ENCODE measurements at places on chromosomes 13 and 19. TPM values are rescaled to one million over a fixed set of nuclear protein-coding genes. Genes with fewer than 3 reads are reported as not detected.

DNA sequence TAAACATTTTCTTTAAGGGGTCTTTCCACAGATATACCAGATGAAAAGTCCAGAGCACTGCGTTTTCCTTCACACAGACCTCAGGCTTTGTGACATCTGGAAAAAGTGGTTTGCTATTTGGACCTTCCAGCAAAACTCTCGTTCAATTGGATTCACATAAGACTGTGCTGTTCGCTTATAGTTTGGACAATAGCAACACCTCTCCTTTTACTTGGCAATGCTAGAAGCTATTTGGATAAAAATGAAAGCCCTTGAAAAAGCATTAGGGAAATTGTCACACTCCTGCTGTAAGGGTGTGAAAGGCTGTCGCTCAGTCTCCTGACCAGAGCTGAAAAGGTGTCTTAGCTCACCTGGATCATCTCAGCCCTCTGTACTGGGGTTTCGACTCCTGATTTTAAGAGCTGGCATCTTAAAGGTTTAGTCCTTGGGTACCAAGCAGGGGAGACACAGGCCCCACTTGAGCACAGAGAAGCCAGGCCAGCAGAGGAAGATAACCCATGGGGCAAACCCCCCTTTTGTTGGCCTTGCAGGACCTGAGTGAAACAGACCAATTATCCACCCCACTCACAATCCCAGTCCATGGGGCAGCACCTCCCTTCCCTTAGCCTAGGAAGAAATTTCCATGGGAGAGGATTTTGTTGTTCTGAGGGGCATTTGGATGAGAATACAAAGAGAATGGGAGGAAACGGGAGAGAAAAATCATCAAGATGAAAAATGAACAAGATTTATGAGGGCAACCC is 257.6 kb downstream of the DLEU7 start:
- H3K27me3 ChIP-seq = no peaks in the 10 kb centered on the region
- no peak for DNase-seq
- H3K4me3 ChIP-seq = no peak overlapping the region

GRCh38 chr19:7694499-7694898 is 7.4 kb downstream of the FCER2 start:
- peaks cover 5% of the 10 kb centered on the region for H3K27me3 ChIP-seq
- no peak overlapping the region for H3K27ac ChIP-seq
- no peak overlapping the region for H3K4me3 ChIP-seq
- no peaks in the 10 kb centered on the region for H3K4me1 ChIP-seq
- no peaks in the 10 kb centered on the region for H3K36me3 ChIP-seq

DNA sequence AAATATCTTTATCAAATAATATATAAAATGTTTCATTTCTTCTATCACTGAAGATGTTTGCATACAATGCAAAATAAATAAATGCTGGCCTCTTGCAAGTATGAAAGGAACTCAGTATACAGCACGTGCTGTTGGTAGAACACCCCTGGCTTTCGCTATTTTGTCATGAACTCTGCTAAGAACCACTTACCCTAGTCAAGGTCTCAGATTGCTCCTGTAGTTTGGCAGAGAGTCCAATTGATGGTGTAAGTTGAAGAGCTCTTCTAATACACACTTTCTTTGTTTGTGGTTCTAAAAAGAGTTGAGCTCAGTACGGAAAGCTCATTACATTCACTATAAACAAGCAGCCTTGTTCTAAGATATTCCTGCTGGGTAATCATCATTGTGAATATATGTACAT is 1258.9 kb downstream of the EFNB2 start:
- no peak for DNase-seq
- H3K4me1 ChIP-seq = no peaks in the 10 kb centered on the region
- no peak overlapping the region for H3K4me3 ChIP-seq
- H3K27me3 ChIP-seq = no peaks in the 10 kb centered on the region
- no peaks in the 10 kb centered on the region for H3K36me3 ChIP-seq
- no peak overlapping the region for H3K27ac ChIP-seq

GRCh38 chr19:5466814-5467291 is 11.6 kb downstream of the ZNRF4 start:
- no peak overlapping the region for H3K4me3 ChIP-seq
- peaks cover 9% of the 10 kb centered on the region for H3K4me1 ChIP-seq
- no peak for DNase-seq
- no peaks in the 10 kb centered on the region for H3K27me3 ChIP-seq
- no peaks in the 10 kb centered on the region for H3K36me3 ChIP-seq

DNA sequence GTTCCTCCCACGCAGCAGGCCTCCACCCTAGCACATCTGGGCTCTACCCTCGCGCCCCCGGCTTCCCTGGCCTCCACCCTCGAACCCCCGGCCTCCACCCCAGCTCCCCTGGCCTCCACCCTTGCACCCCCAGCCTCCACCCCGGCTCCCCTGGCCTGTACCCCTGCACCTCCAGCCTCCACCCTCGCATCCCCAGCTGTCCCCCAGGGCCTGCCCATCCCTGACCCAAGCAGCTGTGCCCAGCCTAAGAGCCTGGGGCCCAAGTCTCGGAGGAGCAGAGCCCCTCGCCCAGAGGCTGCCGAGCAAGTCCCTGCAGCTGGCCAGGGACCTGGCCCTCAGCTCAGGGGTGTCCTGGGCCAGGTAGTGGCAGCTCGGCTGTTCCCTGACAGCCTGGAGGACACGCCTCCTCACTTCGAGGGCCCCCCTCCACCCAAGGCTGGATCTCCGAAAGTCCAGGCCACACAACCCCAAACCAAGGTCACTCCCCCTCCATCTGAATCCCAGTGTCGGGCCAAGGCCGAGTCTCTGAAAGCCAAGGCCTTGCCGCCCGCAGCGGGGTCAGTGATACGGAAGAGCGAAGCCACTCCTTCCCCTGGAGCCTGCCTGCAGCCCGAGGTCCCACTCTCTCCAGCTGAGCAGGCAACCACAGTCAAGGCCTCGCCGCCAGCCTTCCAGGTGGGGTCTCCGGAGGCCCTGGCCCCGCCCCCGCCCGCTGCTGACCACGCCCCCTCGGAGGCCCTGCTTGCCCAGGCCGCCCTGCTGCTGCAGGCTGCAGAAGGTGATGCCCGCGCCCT is 7.9 kb upstream of the ARHGAP33 start:
- H3K4me3 ChIP-seq = no peak overlapping the region
- DNase-seq = no peak
- no peaks in the 10 kb centered on the region for H3K36me3 ChIP-seq

GRCh38 chr19:48629297-48629598 is 7.9 kb downstream of the DBP start:
- no peaks in the 10 kb centered on the region for H3K27me3 ChIP-seq
- no peaks in the 10 kb centered on the region for H3K36me3 ChIP-seq
- peaks cover 42% of the 10 kb centered on the region for H3K4me1 ChIP-seq

DNA sequence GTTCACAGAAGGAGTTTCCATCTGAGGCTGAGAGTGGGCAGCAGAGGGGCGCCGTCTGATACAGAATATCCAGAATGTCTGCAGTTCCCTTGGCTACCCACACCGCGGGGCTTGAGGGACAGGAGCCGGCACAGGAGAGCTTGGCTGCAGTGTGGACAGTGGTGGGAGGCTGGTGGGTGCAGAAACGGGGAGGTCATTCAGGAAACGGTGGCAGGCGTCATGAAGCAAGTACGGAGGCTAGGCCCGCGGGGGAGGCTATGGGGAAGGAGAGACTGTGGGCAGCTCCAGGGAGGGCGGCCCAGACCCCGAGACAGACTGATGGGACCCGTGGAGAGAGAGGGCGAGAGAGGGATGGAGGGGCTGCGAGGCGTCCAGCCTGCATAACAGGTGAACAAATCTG is 55.2 kb upstream of the UQCRFS1 start:
- H3K36me3 ChIP-seq = no peaks in the 10 kb centered on the region
- no peak overlapping the region for H3K4me3 ChIP-seq
- DNase-seq = no peak
- no peaks in the 10 kb centered on the region for H3K4me1 ChIP-seq

GRCh38 chr13:74077375-74077774 is 56.8 kb downstream of the KLF12 start:
- DNase-seq = no peak
- H3K27me3 ChIP-seq = no peaks in the 10 kb centered on the region

DNA sequence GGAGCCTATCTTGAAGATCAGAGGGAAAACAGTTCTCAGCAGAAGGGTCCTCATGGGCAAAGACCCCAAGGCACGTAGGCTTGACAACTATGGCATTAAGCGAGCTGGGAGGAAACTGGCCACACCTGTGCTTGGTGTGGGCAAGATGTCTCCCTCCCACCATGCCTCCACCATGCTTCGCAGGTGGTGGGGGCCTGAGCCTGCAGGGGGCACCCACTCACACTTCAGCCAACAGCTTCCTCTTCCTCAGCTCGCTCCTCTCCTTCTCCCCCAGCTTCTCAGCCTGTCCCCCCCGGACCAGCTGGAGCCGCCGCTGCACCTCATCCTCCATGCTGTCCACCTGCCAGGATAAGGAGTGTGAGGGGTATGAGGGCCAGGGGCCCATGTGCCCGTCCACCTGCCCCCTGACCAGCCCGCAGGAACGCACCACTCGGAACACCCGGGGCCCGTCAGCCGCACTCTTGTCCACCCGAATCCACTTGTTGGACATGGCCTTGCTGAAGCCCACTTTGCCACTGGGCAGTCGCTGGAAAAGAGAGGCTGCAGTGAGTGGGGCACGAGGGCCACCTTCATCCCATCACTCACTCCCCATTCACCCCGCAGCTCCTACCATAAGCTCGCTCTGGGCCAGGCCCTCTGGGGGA is 3.4 kb downstream of the FARSA start:
- H3K27me3 ChIP-seq = no peaks in the 10 kb centered on the region
- peaks cover 10% of the 10 kb centered on the region for H3K4me1 ChIP-seq
- no peak overlapping the region for H3K27ac ChIP-seq
- no peak overlapping the region for H3K4me3 ChIP-seq
- no peak for DNase-seq

DNA sequence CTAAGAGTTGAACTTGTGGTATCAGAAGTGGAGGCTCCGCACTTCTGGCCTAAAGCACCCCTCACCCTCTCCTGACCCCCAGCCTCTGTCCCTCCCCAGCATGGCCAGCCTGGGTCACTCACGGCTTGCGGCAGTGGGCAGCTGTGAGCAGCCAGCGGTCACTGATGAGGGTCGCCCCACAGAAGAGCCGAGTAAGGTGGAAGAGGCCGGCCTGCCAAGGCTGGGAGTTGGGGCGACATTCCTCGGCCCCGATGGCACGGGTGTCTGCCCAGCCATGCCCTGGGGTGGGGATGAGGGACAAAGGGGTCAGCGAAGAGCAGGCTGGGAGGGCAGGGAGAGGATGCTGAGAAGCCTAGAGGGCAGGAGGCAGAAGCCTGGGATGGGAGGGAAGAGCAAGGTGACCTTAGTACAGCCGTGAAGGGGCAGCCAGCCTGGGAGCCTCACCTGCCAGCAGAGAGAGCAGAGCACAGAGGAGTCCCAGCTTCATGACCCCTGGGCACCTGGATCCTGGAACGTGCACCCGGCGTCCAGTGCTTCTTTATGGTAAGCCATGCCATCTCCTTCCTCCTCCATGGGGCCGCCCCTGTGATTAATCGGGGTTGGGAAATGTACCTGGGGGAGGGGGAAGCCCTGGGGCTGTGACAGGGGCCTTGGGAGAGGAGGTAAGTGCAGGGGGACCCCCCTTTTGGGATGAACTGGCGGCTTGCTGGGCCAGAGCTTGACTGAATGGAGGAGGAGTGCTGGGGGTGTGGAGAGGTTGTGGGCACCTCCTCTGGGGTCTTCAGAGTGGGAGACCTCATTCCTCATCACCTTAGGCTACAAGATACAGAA is 7.9 kb upstream of the KLK8 start:
- H3K4me1 ChIP-seq = peaks cover 3% of the 10 kb centered on the region
- DNase-seq = no peak
- no peaks in the 10 kb centered on the region for H3K27me3 ChIP-seq

DNA sequence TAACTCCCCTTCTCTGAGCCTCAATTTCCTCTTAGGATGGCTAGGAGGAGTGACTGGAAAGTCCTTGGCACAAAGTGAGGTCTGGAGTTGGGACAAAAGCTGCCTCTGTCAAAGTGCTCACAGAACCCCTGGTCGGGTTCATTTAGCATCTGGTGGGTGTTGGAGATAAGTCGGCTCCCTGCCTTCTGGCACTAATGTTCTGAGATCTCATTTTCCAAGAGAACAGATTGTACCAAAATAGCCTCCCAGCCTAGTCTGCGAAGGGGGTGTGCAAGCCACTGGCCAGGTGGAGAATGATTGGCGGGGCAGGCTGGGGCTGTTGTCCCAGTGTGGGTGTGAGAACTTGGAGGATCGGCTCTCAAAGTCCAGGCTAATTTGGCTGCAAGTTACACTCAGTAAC is 20.7 kb upstream of the NWD1 start:
- H3K36me3 ChIP-seq = no peaks in the 10 kb centered on the region
- peaks cover 18% of the 10 kb centered on the region for H3K4me1 ChIP-seq
- no peak overlapping the region for H3K27ac ChIP-seq
- no peak for DNase-seq

DNA sequence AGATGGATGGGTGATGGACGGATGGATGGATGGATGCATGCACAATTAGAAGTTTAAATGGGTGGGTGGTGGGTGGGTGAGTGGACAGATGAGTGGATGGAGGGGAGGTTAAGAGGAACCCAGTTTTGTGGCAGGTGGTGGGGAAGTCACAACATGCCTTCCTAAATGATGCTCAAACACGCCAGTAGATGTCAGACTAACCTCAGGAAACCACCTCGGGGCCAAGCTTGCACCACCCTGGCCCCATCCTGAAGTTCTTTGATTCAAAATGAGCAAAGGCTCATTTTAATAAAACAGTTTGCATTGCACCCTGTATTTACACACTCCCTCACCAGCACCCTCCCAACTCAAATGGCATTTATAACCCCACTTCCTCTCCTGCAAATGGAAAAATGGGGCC is 91.4 kb upstream of the CACNA1A start:
- no peak for DNase-seq
- no peaks in the 10 kb centered on the region for H3K4me1 ChIP-seq
- H3K36me3 ChIP-seq = no peaks in the 10 kb centered on the region
- no peaks in the 10 kb centered on the region for H3K27me3 ChIP-seq
- no peak overlapping the region for H3K4me3 ChIP-seq

DNA sequence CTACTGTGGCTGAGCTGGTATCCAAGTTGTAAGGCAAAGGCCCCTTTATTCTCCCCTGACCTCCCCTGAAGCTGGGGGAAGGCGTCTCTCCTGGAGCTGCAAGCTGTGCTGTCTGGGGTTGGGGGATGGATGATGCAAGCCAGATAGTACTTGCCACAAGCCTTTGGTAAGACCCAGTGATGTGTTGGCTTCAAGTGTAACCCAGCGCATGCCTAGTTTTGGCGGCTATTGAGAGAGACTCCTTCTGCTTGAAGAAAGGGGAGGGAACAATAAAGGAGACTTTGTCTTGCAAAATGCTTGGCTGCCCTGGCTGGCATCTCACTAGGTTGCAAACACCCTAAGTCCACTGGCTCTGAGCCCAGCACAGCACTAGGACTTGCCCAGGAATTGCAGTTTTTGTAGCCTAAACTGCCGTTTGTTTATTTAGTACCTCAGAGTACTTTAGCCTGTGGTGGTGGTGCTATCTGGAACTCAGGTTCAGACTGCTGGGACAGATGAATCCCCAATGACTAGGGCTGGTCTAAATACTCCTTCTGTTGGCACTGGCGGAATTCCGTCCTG is 108.2 kb downstream of the TNFSF13B start:
- H3K4me1 ChIP-seq = no peaks in the 10 kb centered on the region
- no peak overlapping the region for H3K4me3 ChIP-seq
- H3K27ac ChIP-seq = no peak overlapping the region
- no peaks in the 10 kb centered on the region for H3K36me3 ChIP-seq
- no peaks in the 10 kb centered on the region for H3K27me3 ChIP-seq

The MYPOP gene
- 2.3 TPM for total RNA-seq

All from esophagus squamous epithelium (tissue), 5 donors.